ENCODE measurements at places on chromosomes 7 and 10. TPM values are rescaled to one million over a fixed set of nuclear protein-coding genes. Genes with fewer than 3 reads are reported as not detected.

Gene MKX
- 4.3 TPM for total RNA-seq

DNA sequence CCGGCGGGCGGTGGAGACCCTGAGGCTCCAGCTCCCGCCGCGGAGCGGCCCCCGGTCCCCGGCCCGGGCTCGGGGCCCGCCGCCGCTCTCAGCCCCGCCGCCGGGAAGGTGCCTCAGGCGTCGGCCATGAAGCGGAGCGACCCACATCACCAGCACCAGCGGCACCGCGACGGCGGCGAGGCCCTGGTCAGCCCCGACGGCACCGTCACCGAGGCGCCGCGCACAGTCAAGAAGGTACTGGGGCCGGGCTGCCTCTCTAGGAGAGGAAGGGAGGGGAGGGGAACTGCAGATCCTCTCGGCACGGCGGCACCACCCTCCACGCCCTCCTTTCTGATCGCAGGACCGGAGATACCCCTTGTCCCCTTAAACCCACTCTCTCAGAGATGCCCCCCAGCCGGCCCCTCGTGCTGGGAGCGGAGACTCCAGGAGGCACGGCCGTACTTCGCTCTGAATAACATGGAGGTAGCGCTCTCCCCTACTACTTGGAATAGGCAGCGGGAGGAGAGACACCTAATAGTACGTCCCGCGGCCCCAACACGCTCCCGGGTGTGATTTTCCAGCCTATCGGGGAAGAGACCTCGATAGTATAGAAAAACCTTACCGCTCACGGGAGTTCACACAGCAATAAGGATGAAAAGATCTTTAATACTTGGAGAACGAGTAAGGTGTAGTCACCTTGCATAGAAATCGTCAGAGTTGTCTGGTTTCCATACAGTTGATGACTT is 538 bp downstream of the AHCYL2 start:
- H3K36me3 ChIP-seq: no peaks in the 10 kb centered on the region
- H3K27ac ChIP-seq: peak overlapping the region; percentile 21
- H3K27me3 ChIP-seq: no peaks in the 10 kb centered on the region
- H3K4me1 ChIP-seq: peaks cover 5% of the 10 kb centered on the region
- no peak overlapping the region for H3K4me3 ChIP-seq
- DNase-seq: peak; percentile 66

DNA sequence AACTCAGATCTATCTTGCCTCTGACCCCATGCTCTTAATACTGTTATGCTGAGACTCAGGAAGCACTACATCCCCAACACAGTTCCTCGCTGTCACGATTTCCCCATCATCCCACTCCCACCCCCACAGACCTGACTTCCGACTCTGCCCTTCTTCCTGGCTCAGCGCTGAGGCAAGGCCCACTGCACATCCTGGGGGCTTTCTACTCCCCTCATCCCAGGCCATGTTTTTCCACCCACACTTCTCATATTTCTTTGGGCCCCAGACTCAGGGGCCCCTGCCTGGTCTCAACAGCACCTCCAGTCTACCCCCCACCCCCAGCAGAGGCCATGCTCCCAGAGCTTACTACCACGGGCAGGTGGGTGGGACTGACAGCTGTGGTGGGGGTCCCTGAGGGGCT is 7.7 kb upstream of the NDST2 start:
- H3K27ac ChIP-seq: no peak overlapping the region
- H3K4me1 ChIP-seq: no peaks in the 10 kb centered on the region
- H3K4me3 ChIP-seq: no peak overlapping the region
- H3K36me3 ChIP-seq: no peaks in the 10 kb centered on the region

Gene CFAP58
- 2.9 TPM for total RNA-seq

Gene OPALIN
- not detected for total RNA-seq

DNA sequence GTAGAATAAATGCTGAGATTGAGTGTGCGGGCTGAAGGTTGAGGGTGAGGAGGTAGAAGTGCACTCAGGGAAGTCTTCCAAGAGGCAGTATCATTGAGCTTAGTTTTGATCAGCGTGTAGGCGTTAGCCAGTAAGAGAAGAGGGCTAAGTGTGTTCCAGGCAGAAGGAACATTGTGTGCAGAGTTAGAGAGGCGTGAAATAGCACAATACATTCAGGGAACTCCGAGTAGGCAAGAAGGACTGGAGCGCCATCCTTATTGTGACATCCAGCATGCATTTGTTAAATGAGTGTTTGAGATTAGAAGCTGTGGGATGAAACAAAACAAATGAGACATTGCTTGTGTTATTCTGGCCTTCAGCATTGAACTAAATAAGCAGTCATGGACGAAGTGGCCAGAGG is 140.9 kb upstream of the MKLN1 start:
- no peak for DNase-seq
- H3K27ac ChIP-seq: no peak overlapping the region
- peaks cover 46% of the 10 kb centered on the region for H3K4me1 ChIP-seq
- H3K27me3 ChIP-seq: no peaks in the 10 kb centered on the region
- H3K4me3 ChIP-seq: no peak overlapping the region

GRCh38 chr10:70118196-70118595 is 14.4 kb downstream of the AIFM2 start:
- no peaks in the 10 kb centered on the region for H3K27me3 ChIP-seq
- DNase-seq: no peak
- H3K27ac ChIP-seq: no peak overlapping the region
- H3K4me1 ChIP-seq: no peaks in the 10 kb centered on the region

DNA sequence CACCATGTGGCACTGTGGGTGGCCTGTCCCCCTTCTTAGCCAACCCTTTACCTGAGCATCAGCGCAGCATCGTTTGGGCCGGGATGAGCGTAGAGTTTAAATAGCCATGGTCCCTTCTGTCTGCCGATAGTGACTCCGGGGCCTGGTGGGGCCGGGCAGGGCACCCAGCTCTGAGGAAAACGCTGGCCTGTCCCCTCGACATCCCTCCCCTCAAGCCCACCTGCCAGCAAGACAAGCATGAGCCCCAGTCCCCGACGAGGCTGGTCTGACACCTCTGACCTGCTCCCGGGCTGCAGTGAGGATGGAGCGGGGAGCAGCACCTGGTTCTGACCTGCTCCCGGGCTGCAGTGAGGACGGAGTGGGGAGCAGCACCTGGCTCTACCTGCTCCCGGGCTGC is 31.1 kb upstream of the CNPY1 start:
- H3K4me3 ChIP-seq: no peak overlapping the region
- H3K27ac ChIP-seq: no peak overlapping the region
- H3K36me3 ChIP-seq: no peaks in the 10 kb centered on the region
- H3K4me1 ChIP-seq: no peaks in the 10 kb centered on the region

- no peaks in the 10 kb centered on the region for H3K4me1 ChIP-seq
- H3K27me3 ChIP-seq: peaks cover 8% of the 10 kb centered on the region
- H3K27ac ChIP-seq: no peak overlapping the region
- DNase-seq: no peak
- no peak overlapping the region for H3K4me3 ChIP-seq
- H3K36me3 ChIP-seq: no peaks in the 10 kb centered on the region
Measured at GRCh38 chr10:122567056-122567660, 6.6 kb downstream of the DMBT1 start.

DNA sequence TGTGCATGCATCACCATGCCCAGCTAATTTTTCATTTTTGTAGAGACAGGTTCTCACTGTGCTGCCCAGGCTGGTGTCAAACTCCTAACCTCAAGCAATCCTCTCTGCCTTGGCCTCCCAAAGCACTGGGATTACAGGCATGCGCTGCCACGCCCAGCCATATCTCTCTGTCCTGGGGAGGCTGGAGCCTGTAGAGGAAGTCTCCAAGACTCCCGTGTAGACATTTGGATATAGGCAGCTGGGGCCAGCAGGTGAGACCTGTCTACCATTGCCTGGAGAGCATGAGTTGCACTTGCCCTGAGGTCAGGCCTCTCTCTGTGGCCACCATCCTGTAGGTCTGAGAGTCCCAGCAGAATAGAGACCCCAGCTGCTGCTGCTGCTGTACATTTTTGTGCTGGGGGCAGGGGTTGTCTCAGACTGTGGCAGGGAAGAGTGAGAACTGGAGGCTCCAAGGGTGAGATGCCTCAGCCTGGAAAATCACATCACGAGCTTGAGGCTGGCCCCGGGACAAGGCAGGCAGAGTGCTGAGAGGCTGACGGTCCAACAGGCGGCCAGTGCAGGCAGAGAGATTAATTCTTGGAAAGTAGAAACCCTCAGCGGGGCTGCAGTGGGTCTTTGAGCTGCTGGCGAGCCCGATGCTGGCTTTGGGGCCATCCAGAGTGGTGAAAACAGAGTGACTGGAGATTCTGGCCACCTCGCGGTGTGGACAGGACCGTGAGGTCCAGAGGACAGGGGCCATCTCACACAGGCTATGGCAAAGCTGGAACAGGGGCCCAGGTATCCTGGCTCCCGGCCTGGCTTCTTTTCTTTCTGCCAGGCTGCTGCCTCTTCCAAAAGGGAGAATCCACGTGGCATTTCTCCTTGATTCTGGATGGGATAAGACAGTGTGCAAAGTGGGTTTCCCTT is 60.9 kb downstream of the TMEM270 start:
- no peak overlapping the region for H3K4me3 ChIP-seq
- H3K27ac ChIP-seq: no peak overlapping the region
- no peaks in the 10 kb centered on the region for H3K4me1 ChIP-seq
- DNase-seq: no peak
- no peaks in the 10 kb centered on the region for H3K27me3 ChIP-seq
- no peaks in the 10 kb centered on the region for H3K36me3 ChIP-seq

GRCh38 chr10:30510184-30510931 is 76.4 kb downstream of the MAP3K8 start:
- no peaks in the 10 kb centered on the region for H3K4me1 ChIP-seq
- no peak overlapping the region for H3K4me3 ChIP-seq
- H3K27ac ChIP-seq: peak overlapping the region; percentile 58

Gene HTR7
- 0.41 TPM for total RNA-seq

DNA sequence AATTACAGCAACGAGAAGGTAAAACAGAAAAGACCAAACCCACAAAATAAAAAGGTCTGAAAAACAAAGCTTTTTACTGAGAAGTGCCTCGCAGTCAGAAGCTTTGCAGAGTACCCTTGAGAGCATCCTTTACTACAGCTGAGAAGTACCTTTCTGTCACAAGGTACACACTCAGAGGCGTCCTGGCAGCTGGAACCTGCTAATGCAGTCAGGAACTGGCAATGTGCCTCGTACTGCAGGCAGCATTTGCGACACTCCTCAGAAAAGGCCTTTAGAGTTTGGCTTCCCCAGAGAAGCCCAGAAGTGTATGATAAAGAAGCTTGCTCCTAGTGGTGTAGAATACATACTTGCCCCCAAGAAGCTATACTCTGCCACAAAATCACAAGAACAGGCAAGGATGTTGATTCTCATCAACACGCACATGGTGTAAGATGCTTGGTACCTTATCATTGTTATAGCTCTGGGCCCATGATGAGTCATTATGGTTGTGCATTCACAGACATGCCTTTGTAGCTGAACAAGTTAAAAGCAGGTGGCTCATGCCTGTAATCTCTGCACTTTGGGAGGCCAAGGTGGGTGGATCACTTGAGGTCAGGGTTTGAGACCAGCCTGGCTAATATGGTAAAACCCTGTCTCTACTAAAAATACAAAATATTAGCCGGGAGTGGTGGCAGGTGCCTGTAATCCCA is 2.0 kb upstream of the GTPBP4 start:
- no peaks in the 10 kb centered on the region for H3K27me3 ChIP-seq
- H3K27ac ChIP-seq: no peak overlapping the region
- DNase-seq: peak; percentile 52
- no peak overlapping the region for H3K4me3 ChIP-seq
- H3K4me1 ChIP-seq: peaks cover 7% of the 10 kb centered on the region

DNA sequence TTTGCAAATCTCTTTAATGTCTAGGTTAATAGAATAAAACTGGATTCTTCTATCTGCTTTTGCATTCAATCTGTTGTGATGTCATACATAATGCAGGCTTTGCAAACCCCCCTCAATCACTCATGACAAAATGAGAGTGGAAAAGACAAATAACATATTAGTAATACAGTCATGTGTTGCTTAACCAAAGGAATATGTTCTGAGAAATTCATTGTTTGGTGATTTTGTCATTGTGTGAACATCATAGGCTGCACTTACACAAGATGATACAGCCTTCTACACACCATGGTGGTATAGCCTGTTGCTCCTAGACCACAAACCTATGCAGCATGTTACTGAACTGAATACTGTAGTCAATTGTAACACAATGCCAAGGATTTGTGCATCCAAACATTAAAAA is 87.3 kb upstream of the SEC61G start:
- no peak for DNase-seq
- no peak overlapping the region for H3K27ac ChIP-seq
- no peak overlapping the region for H3K4me3 ChIP-seq
- no peaks in the 10 kb centered on the region for H3K36me3 ChIP-seq

Gene PIP
- total RNA-seq: not detected

- H3K4me3 ChIP-seq: no peak overlapping the region
- H3K36me3 ChIP-seq: peaks cover 8% of the 10 kb centered on the region
- no peak overlapping the region for H3K27ac ChIP-seq
- DNase-seq: no peak
Measured at GRCh38 chr7:6621195-6622133, 6.1 kb downstream of the ZNF853 start.

Gene CREM
- total RNA-seq: 105 TPM

- no peaks in the 10 kb centered on the region for H3K36me3 ChIP-seq
- DNase-seq: no peak
- no peak overlapping the region for H3K4me3 ChIP-seq
- H3K27me3 ChIP-seq: no peaks in the 10 kb centered on the region
- no peak overlapping the region for H3K27ac ChIP-seq
- no peaks in the 10 kb centered on the region for H3K4me1 ChIP-seq
Measured at GRCh38 chr10:28800144-28800543, 122.8 kb downstream of the BAMBI start.

- peaks cover 6% of the 10 kb centered on the region for H3K4me1 ChIP-seq
- no peak overlapping the region for H3K27ac ChIP-seq
- DNase-seq: peak; percentile 33
- no peak overlapping the region for H3K4me3 ChIP-seq
- no peaks in the 10 kb centered on the region for H3K36me3 ChIP-seq
- no peaks in the 10 kb centered on the region for H3K27me3 ChIP-seq
Measured at GRCh38 chr10:122419876-122420623, 34.4 kb upstream of the ARMS2 start.

GRCh38 chr7:28623863-28624262 is 211.5 kb downstream of the CREB5 start:
- no peaks in the 10 kb centered on the region for H3K4me1 ChIP-seq
- no peaks in the 10 kb centered on the region for H3K36me3 ChIP-seq
- no peak for DNase-seq

Gene ZNF503
- 45.8 TPM for total RNA-seq

DNA sequence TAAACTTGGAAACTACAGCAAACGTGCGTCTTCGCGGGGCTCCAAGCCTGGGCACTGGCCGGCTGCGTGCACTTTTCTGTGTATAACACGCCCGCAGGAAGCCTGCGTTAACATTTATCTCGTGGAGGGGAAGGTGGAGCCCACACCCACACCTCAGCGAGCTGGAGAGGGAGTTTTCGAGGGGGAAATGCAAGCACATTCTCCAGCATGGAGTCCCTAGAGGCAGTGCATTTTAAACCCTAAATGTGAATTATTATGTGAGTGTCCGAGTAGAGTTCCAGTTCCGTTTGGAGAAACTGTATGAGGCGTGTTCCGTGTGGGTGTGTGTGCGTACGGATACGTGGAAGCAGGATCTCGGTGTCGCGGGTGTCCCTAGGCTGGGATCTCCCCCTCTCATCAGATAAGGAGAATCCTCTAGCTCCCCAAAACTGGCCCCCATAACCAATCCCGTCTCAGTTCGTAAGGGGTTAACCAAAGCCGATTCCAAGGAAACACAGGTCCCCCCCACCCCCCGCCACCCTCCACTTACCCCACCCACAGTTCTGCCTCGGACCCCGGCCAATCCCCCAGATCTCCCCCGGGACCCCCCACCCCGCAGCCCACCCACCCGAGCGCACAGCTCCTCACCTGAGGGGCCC is 403 bp downstream of the CDK6 start:
- no peaks in the 10 kb centered on the region for H3K27me3 ChIP-seq
- H3K27ac ChIP-seq: peak overlapping the region; percentile 90
- H3K36me3 ChIP-seq: no peaks in the 10 kb centered on the region
- H3K4me3 ChIP-seq: peak overlapping the region; percentile 51
- DNase-seq: peak; percentile 35

- H3K4me3 ChIP-seq: no peak overlapping the region
- no peak for DNase-seq
- H3K27ac ChIP-seq: no peak overlapping the region
Measured at GRCh38 chr7:142391191-142391992, 133.5 kb upstream of the PRSS58 start.

Gene ANXA8
- 1.2 TPM for total RNA-seq

Data from adrenal gland (tissue), 19 donors.